ENCODE measurements at places on chromosomes 3 and 15.

DNA sequence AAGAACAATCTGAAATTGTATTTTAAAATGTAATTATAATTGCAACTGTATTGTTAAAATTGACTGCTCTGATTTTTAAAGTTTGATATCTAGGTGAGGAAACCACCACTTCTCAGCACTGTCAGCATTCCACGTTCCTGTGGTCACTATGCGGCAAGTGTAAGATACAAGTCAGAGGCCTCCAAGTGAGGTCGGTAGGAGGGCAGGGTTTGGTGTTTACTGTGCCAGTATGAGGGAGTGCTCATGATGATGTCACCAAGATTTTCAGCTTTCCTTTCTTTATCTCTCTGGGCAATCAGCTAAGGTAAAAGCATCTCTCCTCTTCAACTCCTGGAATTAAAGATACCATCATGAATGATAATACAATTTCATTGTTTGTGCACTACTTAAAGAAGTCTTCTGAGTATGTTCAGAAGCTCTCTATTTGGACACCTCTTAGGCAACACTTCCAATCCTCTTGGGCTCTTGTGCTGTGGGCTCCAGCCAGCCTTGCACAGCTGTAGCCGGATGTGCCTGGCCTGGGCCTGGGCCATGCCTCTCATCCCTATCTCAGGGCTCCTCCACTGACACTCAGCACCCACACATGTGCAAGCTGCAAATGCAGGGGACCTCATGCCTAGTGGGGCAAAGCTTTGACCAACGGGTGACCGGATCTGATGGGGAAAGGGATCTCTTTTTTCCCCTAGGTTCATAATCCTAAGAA lies 42.9 kb downstream of the CCR3 start:
- peak; percentile 51 for ATAC-seq

- no peak for ATAC-seq
Observed at GRCh38 chr3:168030577-168030976, 65.1 kb downstream of the GOLIM4 start.

DNA sequence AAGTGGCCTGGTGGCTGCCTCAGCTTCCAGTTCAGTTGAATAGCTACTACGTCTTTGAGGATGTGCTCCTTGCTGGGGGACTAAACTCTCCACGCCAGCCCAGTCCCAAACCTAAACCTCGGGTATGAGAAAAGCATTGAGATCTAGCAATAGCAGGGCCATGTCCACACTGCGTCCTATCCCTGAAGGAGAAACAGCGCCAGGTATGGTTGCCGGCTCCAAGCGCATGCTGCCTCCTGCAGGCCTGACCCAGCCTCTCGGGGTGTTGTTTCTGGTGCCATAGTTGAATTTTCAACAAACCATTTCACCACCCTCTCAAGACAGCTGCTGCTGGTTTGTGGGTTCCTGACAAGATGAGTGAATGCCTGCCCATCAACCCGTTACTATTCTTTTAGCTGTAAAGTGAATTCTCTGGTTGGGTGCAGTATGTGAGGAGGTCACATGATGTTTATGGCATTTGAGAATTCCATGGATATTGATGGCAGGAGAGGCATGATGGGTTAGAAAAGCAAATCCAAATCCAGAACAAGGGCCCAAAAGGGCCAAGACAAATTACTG lies 13.0 kb upstream of the SLC28A1 start:
- no peak for ATAC-seq

- ATAC-seq = peak; percentile 17
Observed at GRCh38 chr3:190617185-190617584, 103.3 kb downstream of the IL1RAP start.

- ATAC-seq = no peak
Observed at GRCh38 chr3:152243721-152244516, 24.8 kb upstream of the MBNL1 start.

- ATAC-seq = no peak
Observed at GRCh38 chr3:194396539-194396858, 2.6 kb downstream of the GP5 start.

- no peak for ATAC-seq
Observed at GRCh38 chr3:49720855-49721595, 1.5 kb upstream of the AMIGO3 start.

DNA sequence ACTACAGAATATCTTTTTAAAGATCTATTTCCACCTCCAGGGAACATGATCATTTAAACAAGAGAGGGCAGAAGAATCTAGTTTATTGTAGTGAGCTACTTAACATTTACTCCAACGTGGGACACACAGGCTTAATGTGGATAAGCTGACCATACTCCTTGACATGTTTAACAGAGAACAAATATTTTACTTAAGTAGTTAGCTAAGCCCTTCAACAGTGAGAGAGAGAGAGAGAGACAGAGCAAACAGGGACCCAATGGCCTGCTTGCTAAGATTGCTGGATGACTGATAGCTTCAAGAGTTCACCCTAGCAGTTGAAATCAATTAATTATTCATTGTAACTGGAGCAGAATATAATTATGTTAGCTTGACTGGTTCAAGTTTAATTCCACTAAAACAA lies 158.6 kb downstream of the ADAM10 start:
- peak; percentile 33 for ATAC-seq

GRCh38 chr15:60594071-60594470 lies 115.1 kb upstream of the ICE2 start:
- no peak for ATAC-seq

- no peak for ATAC-seq
Observed at GRCh38 chr3:196140224-196140623, 58.3 kb upstream of the TFRC start.

DNA sequence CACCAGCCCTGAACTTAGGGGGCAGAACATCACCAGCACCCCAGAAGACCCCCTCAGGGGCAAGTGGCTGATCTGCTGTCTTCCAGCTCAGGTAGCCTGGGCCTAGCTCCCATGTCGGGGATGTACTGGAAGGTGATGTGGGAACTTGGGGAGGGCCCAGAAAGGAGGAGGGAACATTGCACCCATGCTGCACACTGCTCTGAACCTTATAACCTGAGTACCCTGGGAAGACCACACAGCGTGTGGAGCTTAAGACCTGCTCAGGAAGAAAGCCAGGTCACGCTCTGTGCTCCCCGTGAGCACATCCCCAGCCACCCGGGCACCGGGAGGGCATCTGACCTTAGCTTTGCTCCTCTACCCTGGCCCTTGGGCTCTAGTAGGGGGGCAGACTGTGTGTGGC lies 159.4 kb downstream of the ATP10A start:
- ATAC-seq = no peak

DNA sequence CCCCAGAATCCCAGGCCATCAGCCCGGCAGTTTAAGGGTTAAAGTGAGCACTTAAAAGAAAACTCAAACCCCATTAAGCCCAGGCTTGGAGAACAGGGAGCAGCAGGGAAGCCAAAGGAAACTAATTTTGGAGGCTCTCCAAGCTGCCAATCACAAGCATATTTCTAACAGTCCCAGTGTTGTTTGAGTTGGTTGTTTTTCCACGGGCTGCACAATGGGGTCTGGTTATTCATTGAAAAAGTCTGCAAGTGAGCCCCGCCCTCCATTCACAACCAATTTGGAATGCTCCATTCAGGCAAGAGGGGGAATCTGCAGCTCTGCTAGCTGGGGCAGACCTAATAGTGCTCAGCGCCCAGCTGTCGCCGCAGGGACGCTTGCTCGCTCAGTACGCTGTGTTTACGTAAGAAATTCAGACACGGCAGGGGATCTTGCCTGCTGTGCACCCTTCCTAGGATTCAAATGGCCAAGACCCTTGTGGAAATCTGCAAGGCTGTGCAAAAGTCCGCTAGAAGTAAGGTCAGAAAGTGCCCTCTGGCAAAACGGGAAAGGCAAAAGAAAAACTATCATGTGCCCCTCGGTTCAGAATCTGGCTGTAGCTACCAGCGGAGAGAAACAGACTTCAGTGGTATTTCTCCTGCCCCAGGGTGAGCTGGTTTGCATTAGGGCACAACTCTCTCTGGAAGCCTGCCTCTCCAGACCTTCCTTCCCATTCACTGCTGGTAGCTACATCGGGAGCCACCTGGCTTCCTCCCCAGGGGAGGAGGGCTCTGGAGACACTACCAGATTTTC lies 11.0 kb downstream of the ETV5 start:
- peak; percentile 7 for ATAC-seq

- ATAC-seq = no peak
Observed at GRCh38 chr15:25250011-25250596, 188.7 kb downstream of the UBE3A start.

GRCh38 chr3:140093742-140094141 lies 158.8 kb downstream of the CLSTN2 start:
- no peak for ATAC-seq

DNA sequence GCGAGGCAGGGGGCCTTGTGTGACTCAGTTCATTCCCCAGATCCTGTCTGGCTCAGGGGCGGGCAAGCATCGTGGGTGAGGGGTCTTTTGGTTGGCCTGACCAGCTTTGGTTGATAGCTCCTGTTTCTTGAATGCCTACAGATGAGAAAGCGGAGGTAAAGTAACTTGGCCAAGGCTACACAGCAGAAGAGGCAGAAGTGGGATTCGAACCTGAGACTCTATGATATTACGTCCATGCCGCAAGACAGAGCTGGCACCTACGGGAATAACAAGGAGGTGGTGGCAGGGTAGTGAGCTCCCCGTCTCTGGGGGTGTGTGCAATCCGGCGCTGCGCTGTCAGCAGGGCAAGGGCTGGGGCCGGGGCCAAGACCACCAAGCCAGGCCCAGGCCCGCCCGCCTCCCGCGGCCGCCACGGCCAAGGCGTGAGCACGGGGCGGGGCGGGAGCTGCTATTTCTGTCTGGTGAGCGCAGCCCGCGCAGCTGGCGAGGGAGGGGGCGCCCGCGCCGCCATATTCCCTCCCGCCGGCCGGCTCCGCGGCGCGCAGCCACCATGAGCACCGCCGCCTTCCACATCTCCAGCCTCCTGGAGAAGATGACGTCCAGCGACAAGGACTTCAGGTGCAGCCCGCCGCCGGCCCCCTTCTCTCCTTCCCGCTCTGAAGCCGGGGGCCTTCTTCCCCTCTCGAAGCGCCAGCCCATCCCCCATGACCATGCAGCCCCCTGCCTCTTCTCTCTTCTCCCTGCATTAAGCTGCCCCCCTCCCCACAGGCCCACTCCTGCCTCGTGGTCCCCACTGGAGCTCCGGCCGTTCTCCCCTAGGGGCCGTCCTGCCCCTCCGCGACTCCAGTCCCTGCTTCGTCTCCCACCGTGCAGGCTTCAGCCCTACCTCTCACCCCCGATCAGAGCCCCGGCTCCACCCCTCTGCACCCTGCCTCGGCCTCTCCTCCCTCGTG lies at the start of gene CAND2:
Gene CAND2, plus strand, starts transcription at position 510 of the 953 bp plus-strand sequence. Its CDS starts 41 bp downstream, at position 551.
- peak; percentile 80 for ATAC-seq

DNA sequence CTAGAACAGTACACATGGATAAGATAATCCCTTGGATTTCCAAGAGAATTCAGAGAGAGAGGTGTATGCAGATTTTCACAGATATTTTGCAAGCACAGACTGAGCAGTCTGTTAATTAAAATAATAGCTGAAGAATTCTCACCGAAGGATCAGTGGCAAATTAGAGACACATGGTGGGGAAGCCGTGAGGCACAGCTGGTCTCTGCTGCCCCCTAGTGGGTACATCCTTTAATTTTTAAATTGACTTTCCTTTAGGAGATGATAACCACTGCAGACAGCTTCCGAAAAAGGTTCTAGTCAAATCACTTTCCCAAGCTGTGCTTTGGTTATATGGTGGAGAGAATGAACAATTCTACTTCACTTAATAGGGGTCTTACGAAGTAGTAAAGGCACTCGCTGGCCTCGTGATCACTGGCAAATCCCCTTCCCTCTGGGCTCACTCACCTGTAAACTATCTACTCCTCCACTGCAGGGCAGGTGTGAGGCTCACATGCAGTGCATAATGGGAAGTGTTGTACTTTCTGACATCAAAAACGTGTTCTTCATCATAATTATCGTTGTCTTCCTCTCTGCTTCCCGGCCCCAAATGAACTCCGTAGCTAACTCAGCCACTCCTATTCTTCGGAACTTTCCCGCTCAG lies 19.5 kb downstream of the MESD start:
- ATAC-seq = peak; percentile 41

DNA sequence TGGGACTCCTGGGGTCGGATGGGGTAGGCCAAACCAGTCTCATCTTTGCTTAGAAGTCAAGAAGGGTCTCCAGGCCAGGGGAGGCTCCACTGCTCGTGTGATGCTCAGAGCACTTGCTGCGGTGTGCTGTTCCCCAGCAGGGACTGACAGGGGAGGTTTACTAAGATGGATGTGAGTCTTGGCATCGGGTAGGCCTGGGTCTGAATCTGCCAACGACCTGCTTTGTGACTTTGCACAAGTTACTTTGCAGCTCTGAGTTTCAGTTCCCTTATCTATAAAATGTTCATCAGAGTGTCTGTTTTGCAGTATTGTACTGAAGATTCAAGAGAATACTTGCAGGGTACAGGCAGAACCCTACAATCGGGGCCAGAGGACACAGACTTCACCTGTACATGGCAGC lies 17.3 kb upstream of the CDCP1 start:
- ATAC-seq = no peak

GRCh38 chr3:81891055-81891895 lies 129.8 kb upstream of the GBE1 start:
- no peak for ATAC-seq

DNA sequence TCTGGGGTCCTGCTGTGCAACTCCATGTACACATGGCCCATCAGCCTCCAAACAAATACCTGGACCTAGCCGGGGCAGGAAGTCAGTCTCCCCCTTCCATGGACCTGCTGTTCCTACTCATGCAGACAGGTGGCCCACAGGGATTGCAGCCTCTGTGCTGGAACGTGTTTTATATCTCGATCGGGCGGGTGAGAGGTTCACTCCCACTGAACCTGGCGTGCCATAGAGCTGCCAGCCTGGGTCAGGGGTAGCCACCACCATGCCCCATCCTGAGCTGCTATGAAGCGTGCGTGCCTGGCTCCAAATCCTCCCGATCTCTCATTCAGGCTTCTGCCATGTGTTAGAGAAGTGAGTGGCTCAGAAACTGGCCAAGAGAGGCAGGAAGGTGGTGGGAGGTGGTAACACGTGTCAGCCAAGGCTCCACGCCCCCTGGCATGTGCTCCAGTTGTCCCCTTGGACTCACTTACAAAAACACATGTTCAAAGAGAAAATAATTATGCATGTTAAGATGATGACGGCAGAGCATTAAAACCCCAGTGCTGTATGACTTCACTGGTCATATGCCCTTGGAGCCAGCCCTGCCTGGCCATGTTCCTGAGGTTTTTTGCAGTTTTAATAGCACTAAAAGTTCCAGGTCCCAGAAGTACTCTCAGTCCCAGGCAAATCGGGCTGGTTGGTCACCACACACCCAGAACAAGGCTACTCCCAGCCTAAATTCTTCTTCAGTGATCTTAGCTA lies 30.6 kb downstream of the CTSH start:
- no peak for ATAC-seq

DNA sequence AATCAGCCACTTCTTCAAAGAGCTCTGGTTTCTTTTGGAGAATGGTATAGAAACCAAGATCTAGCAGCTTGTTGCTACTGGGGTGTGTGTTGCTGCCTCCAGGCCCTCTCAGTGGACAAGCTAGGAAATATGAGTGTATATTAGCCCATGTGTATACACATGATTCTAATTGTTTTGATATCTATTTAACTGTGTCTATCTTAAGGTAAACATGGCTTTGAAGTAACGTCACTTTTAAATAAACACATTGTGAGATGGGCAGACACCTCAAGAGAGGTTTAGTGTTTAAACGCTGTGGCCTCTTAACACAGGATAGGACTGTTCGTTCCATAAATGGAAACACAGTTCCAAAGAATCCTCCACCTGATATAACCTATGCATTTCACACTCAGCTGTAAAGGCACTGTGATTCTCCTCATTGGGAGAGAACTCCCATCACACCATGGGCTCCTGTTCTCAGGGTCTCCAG lies 87.0 kb downstream of the GMPS start:
- no peak for ATAC-seq

GRCh38 chr3:85170646-85171045 lies 211.9 kb downstream of the CADM2 start:
- ATAC-seq = no peak
